ENCODE measurements at places on chromosomes 11 and 22.

- peak; percentile 74 for DNase-seq
These were observed 2.9 kb downstream of the PKNOX2 start for GRCh38 chr11:125167292-125167953.

GRCh38 chr11:122100756-122101080 lies 15.3 kb downstream of the BLID start:
- peak; percentile 32 for DNase-seq

DNA sequence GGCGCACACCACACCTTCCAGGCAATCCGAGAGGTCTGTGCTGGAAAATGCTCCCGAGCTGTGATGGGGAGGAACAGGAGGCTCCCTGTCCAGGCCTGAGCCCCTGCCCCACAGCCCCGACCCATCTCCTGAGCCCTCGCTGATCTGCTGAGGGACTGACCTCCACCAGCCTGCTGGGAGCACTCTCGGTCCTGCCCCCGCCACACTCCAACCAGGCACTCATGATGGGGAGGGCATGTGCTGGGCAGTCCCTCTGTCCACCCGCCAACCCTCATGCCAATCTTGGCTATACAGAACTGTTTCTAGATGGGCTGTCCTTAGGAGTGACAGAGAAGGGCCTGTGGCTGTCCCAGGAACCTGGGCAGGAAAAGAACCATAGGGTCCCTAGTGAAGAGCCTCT lies 70.8 kb downstream of the TRMU start:
- no peak for DNase-seq

DNA sequence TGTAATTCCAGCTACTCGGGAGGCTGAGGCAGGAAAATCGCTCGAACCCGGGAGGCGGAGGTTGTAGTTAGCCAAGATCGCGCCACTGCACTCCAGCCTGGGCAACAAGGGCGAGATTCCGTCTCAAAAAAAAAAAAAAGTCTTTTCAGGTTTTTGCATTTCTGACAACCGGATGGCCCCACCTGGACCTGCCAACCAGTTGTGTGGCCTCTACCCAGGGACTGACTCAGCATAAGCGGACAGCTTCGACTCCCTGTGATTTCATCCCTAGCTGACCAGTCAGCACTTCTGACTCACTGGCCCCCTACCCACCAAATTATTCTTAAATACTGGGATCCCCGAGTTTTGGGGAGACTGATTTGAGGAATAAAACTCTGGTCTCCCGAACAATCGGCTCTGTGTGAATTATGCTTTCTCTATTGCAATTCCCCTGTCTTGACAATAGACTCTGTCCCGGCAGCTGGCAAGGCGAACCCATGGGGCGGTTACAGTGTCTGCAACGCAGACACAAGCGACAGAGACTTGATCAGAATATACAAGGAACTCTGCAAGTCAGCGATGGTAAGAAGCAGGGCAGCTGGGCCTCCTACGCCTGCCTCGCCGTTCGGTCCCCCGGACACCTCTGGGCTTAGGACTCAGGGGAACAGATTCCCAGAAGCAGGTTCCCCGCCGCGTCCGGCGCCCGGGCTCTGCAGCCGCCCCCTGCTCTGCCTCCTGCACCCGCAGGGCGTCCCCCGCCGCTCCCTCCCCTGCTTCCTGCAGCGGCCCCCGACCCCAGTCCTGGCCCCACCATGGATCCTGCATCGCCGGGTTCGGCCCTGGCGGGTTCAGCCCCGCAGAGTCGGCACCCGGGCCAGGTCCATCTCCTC lies 741 bp upstream of the TALDO1 start:
- no peak for DNase-seq

DNA sequence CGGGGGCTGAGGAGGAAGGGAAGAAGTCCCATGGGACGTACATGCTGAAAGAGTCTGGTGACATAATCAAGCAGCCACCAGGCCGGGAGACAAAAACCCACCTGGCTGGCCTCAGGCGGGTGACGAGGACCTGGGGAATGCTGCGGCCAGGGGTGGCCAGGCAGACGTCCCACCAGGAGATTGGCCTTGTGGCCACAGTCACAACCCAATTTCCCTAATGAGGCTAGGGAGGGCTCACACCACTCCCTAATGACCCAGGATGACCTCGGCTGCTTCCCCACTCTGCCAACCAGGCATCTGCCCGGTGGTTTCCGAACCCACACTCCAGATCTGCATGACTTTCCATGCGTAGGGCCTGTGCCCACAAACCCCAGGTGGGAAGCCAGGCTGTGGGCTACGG lies 66.9 kb downstream of the SCUBE1 start:
- DNase-seq: no peak

Data from nephron progenitor cell (in vitro differentiated cells).